Stimulated activated CD4-positive, alpha-beta T cell treated with anti-CD3 and anti-CD28 coated beads, Interleukin-1b, Interleukin-23, amount 100 ng/mL, for 1 hour (primary cell): ENCODE measurements at places on chromosomes 6 and 20.

- no peak for DNase-seq
These were observed 98.1 kb downstream of the SLC24A3 start for GRCh38 chr20:19310541-19310940.

- DNase-seq: no peak
These were observed at the start of gene PLCB4 for GRCh38 chr20:9068841-9069663. TSS of gene PLCB4 (plus strand) at chr20:9069087. CDS start at chr20:9307815, 238,728 bp downstream.

- no peak for DNase-seq
These were observed 36.4 kb upstream of the RNF144B start for GRCh38 chr6:18350712-18351111.

- DNase-seq: no peak
These were observed 41.1 kb downstream of the ROS1 start for GRCh38 chr6:117384659-117385058.

DNA sequence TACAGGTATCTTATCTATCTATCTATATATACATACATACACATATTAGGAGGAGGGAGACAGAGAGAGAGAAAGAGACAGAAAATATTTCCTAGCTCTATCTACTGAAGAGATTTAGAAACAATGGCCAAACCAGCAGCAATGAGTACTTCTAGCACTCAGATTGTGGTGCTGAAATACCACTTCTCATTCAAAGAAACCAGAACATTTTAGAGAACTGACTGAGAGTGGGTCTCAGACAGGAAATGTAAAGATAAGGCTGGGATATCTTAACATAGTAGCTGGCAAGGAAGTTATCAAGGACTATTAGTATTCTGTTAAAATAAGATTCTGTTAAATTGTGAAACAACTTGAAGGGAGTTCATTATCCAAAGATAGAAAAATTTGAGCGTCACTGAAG, 57.0 kb downstream of the DNAAF9 start:
- no peak for DNase-seq

DNA sequence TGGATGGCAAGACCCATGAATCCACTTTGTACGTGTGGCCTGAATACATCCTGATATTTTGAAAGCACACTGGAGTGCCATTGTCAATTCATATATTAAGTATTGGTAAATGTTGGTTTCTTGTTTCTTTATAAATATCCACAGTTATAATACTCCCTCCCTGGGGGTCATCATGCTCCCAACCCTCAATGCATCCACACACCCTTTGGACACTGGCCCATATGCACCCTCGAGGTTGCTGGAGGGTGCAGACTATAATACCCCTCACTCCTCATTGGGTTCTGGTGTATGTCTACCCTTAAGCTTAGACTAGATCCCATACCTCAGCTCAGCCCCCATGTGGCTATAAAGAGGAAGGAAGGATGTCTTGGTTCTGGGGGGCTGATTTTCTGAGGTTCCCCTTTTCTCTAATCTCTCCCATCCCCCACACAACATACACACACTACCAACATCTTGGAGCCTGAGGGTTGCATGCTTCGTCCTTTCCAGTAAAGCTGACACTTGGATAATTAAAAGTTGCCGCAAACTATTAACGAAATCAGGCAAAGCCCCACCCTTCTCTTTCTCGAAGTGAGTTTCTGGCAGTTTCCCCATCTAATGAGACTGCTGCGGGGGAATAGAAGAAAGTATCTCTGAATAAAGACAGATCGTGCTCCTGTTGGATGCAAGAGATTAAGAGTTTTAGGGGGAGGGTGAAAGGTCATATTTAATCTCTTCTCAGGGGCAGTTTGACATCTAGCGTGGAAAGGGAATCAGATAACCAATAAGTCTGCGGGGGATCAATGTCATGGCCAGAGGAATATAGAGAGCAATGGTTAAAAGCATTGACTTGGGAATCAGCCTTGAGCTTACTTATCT, 7.4 kb downstream of the PIM1 start:
- no peak for DNase-seq

DNA sequence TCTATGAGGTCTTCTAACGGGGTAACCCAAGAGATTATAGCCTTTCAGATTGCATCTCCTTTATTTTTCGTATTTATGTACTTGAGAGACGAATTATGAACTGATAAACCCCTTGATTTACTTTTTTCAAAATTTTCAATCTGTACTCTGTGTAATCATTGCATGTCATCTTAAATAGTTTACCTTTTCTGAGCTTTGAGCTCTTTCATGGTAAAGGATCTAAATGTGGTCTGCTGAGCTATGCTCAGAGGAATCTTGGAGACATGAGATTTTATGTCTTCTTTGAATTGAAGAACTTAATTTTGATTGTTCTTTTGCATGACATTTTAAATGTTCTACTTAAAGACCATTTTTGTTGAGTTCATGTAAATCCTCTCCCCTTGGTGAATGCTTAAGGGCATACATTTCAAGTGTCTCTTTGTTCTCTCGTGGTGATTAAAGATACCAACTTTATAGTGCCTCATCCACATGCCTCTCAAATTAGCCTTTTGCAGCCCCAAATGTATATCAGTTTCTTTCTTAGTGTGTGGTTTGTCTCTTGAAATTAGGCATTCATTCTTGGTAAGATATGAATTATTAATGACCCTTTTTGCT, 116.3 kb upstream of the SCGN start:
- no peak for DNase-seq

DNA sequence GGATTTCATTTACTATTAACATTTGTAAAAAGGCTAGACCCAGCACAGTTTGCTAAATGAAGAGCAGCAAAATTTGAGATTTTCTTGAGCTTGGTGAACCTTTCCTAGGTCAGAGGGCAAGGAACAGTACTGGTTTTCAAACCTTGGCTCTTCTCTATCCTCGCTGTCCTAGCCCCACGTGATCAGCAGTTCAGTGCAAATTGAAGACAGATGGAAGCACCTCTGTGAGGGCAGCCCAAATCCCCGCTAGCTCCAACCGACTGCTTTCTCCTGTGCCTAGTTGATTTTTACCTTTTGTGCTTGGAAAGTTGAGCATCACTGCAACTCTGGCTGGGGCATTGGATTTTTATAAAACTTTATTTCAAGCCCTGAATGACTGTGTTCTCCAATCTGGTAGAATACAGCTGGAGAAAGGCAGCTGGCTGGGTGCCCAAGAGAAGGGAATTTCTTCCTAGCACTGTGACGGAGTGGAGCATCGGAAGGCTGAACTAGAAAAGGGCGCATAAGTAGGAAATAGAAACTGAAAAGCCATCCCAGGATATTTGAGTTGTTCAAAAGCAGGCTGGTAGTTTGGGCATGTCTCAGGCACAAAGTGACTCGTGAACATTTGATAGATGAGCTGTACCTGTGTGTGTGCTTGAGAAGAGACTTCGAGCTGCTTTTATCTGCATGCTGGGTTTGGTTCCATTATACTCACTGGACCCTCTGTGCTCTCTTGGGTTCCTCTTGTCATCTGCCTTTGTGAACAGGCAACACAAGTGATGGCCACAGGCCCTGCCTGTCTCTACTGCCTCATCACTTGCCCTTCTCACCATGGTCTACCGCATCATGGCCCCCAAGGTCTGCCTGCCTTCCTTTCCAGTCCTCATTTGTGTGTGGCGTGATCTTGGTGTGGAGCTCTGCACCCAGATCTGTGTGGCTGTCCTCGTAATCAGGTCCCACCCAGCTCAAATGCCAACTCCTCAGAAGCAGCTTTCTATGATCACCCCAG, 2.3 kb downstream of the RNF114 start:
- DNase-seq: no peak

DNA sequence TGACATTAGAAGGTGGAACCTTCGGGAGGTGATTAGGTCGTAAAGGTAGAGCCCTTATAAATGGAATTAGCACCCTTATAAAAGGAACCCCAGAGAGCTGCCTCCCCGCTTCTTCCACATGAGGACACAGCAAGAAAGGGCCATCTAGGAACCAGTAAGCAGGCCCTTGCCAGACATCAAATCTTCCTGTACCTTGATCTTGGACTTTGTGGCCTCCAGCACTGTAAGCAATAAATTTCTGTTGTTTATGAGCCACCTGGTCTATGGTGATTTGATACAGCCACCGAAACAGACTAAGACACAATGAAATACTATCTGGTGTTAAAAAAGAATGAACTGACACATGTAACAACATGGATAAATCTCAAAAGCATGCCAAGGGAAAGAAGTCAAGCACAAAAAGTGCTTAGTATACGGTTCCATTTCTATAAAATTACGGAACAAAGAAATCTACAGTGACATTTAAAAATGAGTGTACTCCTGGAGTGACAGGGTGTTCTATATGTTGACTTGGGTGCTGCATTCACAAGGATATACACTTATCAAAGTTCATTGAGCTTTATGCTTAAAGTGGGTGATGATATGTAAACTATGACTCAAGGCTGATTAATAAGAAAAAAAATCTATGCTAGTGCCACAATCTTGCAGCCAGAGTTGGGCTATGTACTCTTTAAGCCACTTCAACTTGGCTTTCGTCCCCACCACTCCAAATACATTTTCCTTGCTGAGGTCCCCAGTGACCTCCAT, 18.4 kb downstream of the SERPINB1 start:
- no peak for DNase-seq

GRCh38 chr6:94341173-94341572, 921.8 kb upstream of the EPHA7 start:
- no peak for DNase-seq

GRCh38 chr6:35049900-35050756, 91.0 kb downstream of the TCP11 start:
- DNase-seq: no peak

DNA sequence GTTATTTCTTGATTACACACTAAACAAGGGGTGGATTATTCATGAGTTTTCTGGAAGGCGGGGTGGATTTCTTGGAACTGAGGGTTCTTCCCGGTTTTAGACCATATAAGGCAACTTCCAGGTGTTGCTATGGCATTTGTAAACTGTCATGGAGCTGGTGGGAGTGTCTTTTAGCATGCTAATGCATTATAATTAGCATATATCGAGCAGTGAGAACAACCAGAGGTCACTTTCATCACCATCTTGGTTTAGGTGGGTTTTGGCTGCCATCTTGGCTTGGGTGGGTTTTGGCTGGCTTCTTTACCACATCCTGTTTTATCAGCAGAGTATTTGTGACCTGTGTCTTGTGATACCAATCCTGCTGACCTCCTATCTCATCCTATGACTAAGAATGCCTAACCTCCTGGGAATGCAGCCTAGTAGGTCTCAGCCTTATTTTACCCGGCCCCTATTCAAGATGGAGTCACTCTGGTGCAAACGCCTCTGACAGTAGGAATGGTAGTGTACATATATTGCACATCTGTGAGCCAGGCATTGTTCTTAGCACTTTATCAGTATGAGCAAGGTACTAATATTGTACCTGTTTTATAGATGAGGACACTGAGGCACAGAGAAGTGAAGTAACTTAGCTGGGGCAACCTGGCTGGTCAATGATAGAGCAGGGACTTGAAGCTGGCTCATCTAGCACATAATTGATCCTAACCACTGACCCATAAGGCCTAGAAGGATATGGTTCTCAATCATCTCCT, 203.7 kb downstream of the NFATC2 start:
- DNase-seq: no peak

GRCh38 chr6:111938710-111939109, 65.5 kb upstream of the FYN start:
- no peak for DNase-seq

DNA sequence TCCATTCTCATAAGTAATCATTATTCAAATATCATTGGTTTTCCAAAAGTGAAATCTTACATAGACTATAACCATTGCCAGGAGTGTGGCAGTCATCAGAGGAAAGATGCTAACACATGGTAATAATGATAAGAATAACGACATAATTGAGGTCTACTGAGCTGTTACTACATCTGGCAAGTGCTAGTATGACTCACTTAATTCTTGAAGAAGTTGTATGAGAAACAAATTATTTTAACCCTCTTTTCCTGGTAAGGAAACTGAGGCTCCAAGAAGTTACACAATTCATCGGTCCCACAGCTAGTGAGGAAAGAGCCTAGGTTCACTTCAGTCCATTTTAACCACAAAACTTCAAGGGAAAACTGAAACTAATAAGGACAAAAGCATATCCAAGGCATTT, 335.6 kb upstream of the BTBD3 start:
- no peak for DNase-seq

DNA sequence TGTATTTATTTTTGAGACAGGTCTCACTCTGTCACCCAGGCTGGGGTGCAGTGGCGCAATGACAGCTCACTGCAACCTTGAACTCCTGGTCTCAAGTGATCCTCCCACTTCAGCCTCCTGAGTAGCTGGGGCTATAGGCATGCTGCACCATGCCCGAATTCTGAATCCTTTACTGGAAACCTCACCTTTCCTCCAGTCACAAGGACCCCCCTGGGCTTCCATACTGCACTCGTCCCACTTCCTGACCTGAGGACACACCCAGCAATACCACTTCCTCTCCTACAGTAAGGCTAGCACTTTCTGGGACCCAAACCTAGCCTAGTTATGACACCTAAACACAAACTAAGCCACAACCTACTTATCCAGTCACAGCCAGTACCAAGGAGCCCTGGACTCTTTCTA, 68.2 kb downstream of the FAM217A start:
- DNase-seq: no peak

GRCh38 chr6:21437581-21437980, 156.0 kb upstream of the SOX4 start:
- no peak for DNase-seq

DNA sequence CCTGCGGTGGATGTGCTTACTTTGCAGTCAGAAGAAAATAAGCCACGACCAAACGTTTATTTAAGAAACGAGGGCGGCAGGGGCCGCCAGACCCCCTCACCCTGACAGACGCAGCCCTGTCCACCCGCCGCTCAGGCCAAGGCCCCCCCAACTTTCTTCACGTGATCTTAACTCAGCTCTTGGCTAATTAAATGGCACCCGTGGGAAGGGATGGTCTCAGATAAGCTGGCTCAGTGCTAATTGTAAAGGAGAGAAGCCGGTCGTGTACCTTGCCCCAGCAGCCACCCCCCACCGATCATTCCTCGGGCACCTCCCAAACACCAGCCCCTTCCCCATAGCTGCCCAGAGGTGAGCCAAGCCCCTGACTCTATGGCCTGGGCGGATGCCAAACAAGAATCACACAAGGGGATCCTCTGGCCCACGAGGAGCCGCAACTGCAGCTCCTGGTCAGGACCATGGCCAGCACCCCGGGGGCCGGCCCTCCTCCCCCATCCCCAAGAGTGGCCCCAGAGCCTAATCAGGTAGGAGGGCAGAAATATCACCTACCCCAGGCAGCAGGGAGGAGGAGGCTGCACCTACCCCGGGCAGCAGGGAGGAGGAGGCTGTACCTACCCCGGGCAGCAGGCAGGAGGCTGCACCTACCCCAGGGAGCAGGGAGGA, 11.2 kb downstream of the KCNQ2 start:
- DNase-seq: no peak

GRCh38 chr6:15462717-15463525, 199.9 kb downstream of the DTNBP1 start:
- no peak for DNase-seq

DNA sequence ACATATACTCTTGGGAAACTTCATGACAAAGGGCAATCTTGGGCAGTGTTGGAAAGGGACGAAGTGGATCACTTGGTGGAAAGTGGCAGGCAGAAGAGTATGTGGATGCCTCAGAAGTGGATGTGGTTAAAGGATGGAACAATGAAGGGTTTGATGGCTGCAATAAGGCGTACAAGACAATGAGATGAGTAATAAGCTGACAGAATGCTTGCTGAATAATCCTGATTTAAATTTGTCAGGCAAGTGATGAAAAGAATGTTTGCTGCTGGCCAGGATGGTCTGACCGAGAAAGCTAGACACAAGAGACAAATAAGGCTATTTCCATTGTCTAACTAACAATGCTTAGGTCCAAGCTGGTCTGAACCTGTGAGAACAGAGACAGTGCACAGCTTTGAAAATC, 61.6 kb upstream of the CEP85L start:
- DNase-seq: no peak
